Fibroblast of skin of back (primary cell): ENCODE measurements at places on chromosomes 13 and 19.

GRCh38 chr13:97364827-97365226 lies 69.1 kb upstream of the RAP2A start:
- DNase-seq, result no peak

DNA sequence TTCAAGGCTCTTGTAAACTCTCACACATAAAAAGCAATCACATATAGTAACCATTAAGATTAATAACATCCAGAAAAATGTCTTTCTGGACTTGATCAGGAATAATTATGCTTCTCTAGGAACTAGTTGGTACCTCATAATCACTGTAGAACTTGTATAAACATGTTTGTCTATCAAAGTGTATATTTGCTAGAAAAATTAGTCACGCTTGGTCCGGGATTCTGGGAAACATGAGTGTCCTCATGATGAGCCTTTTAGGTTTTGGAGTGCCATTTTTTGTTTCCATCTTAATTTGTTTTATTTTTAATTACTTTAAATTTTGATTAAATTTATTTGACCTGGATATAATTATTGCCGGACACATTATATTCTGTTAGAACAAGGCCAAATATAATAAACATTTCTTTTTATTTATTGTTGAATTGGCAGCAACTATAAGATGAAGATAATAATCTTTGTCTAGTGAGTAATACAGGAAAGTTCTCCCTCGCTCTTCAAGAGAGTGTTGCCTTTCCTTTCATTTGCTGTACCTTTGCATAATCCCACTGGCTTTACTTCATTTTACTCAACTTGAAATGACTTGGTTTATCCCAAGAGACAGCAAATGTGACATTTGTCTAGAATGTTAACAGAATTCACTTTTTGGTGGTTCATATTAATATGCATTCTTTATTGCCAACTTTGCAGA lies 207.0 kb downstream of the NALCN start:
- no peak for DNase-seq

DNA sequence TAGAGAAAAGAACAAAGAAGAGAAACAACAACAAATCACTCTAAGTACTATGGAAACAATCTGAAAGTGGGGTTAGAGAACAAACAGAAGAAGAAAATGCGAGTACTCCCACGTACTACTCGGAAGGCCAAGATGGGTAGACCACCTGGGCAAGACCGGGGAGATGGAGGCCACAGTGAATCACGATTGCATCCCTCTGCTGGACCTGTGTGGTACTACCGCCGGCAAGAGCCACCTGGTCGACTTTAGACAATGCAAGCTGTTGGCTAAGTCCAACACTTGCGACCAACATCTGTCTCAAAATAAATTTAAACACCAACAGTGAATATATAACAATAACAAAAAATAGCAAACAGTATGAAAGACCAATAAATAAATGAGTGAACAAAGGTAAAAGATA lies 45.5 kb upstream of the ZNF91 start:
- no peak for DNase-seq

GRCh38 chr19:2392366-2392765 lies 32.3 kb downstream of the TMPRSS9 start:
- DNase-seq, result no peak

DNA sequence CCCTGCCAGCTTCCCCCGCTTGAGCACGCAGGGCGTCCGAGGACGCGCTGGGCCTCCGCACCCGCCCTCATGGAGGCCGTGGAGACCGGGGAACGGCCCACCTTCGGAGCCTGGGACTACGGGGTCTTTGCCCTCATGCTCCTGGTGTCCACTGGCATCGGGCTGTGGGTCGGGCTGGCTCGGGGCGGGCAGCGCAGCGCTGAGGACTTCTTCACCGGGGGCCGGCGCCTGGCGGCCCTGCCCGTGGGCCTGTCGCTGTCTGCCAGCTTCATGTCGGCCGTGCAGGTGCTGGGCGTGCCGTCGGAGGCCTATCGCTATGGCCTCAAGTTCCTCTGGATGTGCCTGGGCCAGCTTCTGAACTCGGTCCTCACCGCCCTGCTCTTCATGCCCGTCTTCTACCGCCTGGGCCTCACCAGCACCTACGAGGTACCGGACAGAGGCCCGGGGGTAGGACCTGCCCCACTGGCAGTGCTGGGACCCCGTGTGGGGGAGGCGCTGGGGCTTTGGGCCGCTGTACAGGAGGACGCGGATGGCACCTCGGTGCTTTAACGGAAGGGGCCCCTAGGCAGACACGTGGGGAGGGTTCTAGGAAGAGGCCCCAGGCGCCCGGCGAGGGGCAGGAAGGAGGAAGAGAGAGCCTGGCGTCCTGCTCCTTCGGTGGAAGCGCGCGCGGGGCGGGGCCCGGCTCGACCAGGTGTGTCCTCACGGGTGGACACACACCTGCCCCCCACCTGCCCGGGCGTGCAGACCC lies 681 bp downstream of the SLC5A5 start:
- DNase-seq, result no peak

GRCh38 chr19:43763473-43763939 lies 8.7 kb upstream of the SMG9 start:
- peak; percentile 36 for DNase-seq

GRCh38 chr13:24160458-24161009 lies at the start of gene SPATA13:
Gene SPATA13, plus strand, starts transcription at chr13:24160720. Its CDS starts 62,210 bp downstream, at chr13:24222930.
- peak; percentile 84 for DNase-seq

GRCh38 chr13:78566631-78567030 lies 36.7 kb downstream of the POU4F1 start:
- no peak for DNase-seq
